ENCODE measurements at places on chromosomes 16 and 17.

- DNase-seq, result no peak
These were observed 25.2 kb upstream of the AMZ2 start for GRCh38 chr17:68222606-68223005.

- DNase-seq, result no peak
These were observed 53.3 kb upstream of the BCAR1 start for GRCh38 chr16:75304521-75305363.

GRCh38 chr17:43558805-43559160 lies 12.6 kb upstream of the ETV4 start:
- DNase-seq, result no peak

DNA sequence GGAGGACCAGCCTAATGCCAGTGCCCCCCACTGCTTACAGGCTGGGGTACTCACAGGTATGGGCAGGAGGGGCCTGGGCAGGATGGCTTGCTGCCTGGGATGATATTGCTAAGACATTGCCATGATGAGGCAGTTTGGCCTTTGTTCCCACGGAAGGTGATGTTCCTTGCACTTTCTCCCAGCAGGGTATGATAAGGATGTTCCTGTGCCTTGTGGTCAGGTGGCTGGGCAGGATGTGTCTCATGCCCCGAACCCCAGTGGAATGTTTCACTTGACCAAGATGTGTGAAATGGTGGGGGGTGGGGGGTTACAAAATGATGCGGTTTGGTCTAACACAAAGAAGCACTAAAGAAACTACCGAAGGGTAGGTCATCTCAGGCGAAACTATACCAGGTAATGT lies 337.8 kb upstream of the ZFHX3 start:
- DNase-seq, result no peak

DNA sequence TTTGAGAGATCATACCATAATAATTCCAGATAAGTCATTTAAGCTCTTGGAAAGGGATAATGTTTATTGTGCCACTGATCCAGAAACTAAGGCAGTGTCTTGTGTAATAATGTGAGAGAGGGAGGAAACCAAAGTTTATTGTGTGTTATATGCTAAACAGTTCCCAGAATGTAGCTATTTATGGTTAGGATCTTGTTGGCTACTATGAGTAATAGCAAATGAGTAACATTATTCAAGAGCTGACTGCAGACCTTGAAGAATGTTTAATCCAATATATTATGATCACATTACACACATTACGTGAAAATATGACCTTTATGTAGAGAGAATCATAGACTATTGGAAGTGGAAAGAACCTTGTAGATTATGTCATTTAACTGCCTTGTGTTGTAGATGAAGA lies 139.5 kb downstream of the BCAS3 start:
- DNase-seq, result no peak

DNA sequence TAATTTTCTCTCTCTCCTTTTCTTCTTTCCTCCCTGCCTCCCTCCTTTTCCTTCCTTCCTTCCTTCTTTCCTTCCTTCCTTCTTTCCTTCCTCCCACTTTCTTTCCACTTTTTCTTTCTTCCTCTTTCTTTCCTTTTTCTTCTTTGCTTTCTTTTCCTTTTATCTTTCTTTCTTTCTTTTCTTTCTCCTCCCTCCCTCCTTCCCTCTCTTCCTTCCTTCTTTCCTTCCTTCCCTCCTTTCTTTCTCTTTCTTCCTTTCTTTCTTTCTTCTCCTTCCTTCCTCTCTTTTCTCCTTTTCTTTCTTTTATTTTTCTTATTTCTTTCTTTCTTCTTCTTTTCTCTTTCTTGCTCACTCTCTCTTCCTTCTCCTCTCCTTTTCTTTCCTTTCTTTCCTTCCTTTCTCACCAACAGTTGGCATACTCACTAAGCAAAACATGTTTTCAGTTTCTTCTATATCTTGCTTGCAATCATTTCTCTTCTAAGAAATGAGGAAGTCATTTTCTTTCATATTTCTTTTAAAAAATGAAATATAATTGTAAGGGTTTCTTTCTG lies 97.1 kb upstream of the MAF start:
- no peak for DNase-seq

- DNase-seq, result no peak
These were observed 327.8 kb upstream of the MAF start for GRCh38 chr16:79928142-79928873.

- no peak for DNase-seq
These were observed 34.3 kb downstream of the HEATR3 start for GRCh38 chr16:50099957-50100648.

- DNase-seq, result no peak
These were observed 234.5 kb downstream of the C16orf78 start for GRCh38 chr16:49608098-49608497.

DNA sequence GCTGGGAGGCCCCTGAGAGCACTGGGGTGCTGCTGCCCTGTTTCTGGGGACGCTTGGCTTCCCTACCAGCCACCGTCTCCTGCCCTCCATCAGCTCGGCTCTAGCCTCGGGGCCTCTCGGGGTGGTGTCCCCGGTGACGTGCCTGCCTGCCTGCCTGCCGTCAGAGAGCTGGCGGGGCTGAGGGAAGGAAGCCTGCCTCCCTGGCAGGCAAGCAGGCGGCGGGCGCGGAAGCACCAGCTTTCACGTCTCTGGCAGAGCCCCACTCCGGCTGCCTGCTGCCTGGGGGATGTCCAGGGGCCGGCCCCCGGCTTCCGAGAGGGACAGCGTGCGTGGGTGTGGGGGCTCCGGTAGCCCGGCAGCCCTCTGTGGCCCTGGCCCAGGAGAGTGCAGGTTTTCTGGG lies 9.3 kb downstream of the CENPX start:
- DNase-seq, result no peak

GRCh38 chr16:8645141-8645521 lies 23.6 kb downstream of the METTL22 start:
- no peak for DNase-seq

DNA sequence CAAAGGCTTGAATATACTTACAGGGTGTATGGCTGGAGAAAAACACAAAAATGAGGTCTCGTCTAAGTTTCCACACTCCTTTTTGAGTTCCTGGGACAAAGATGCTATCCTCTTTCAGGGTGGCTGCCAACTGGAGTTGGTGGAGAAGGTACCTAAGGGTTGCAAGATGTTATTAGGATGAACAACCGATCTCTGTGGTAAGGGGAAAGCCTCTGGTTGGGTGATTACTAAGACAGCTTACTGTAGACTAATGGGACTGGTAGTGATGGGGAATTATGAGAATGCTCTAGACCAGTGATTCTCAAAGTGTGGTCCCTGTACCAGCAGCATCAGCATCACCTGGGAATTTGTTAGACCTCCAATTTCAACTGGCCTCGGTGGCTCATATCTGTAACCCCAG lies 6.0 kb downstream of the ADAT1 start:
- DNase-seq, result no peak

DNA sequence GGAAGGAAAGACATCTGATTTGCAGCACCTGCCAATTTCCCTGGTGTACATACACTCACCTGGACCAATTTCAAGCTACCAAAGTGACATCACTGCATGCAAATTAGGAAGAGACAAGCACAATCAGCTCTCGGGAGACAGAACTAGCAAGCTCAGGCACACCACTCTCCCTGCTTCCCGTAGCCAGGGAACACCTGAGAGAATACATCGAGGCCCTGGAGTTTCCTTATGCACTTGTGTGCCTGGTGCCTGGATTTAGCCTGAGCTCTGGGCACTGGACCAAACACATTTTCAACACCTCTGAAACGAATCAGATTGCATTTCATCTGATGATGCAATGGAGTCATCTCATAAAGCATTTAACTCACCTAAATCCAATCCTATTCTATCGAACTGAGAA lies 110.5 kb downstream of the HS3ST2 start:
- no peak for DNase-seq

DNA sequence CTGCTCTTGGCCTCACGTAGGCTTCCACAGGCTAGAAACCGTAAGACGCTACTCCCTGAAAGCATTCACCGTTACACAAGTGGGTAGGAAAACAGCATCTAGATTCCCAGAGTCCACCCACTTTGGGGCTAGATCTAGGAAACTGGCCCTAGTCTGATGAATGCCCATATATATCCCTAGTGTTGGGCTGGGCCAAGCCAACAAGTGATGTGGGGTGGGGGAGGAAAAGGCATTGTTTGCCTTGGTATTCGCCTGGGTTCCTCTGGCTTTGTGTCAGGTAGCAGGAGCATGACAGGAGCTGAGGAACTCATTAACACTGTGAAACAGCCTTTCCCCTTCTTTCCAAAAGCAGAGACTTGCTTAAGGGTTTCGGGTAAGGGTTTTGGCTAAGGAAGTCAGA lies 112.4 kb downstream of the SMG6 start:
- no peak for DNase-seq

GRCh38 chr16:84618581-84619460 lies 943 bp upstream of the COTL1 start:
- no peak for DNase-seq

DNA sequence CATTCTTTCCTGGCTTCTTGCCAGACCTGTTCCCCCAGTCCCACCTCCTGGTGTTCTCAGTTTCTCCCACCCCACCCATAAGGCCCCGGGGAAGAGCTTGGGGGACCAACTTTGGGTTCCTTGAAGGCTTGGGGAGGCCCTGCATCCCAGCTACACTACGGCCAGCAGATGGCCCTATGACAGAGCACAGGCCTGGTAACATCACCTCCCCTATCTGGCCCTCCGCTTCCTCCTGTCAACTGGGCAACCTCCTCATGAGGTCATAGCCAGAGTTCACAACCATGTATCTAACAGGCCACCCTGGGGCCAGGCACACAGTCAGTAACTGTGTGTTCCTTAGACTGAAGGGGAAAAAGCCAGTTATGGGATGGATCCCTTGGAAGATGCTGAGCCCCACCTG lies 31.4 kb downstream of the MYO15A start:
- DNase-seq, result no peak

- DNase-seq, result no peak
These were observed 13.5 kb downstream of the SPECC1 start for GRCh38 chr17:20022701-20023100.

- no peak for DNase-seq
These were observed 38.5 kb downstream of the PIGL start for GRCh38 chr17:16255481-16255921.

- DNase-seq, result no peak
These were observed 232.0 kb downstream of the ENGASE start for GRCh38 chr17:79306424-79307318.

- DNase-seq, result no peak
These were observed 10.7 kb downstream of the CYBC1 start for GRCh38 chr17:82439829-82440365.

DNA sequence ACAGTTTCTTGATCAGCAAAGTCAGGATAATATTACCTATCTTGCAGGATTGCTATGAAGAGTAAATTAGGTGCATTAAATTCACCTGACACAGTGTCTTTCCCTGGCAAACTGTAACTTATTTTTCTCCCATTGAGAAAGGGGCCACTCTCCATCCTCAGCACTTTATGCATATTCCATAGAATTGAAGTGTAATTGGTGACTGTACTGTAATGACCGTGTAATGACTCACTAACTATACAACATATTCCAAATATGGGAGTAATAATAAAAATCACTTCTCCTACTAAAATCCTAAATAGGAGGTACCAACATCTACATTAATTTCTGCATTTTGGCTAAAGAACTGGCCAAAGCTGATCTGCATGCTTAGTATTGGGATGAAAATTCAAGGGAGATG lies 141.9 kb upstream of the NOG start:
- no peak for DNase-seq

- no peak for DNase-seq
These were observed 66.6 kb downstream of the SIAH1 start for GRCh38 chr16:48318630-48319029.

- DNase-seq, result no peak
These were observed 50.9 kb downstream of the MRC2 start for GRCh38 chr17:62678214-62678919.

GRCh38 chr16:7439518-7439917 lies 106.9 kb downstream of the RBFOX1 start:
- no peak for DNase-seq

DNA sequence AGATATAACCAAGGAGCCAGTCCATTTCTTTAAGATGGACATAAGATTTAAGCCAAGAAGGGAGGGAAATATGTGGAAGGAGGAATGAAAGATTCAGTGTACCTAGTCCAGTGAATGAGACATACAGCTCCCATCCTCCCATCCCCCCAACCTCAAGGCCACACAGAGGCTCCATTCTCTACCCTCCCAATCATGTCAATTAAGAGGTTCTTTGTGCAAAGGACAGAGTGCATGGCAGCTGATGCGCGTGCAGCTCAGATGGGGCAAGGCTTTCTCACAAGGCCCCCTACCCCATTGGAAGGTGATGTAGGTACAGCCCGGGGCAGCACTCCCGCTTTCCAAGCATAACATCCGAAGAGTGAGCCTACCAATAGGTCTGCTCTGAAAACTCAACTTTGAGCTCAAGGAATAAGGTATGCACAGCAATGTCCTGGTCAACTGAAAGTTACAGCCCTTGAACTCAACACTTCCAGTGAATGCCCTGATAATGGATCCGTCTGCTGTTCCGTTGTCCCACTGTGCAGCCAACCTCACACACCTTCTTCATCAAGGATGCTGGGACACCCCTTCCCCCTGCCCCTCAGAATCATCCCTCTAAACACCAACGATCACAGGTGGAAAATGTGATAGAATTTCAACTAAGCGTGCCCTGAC lies 458.1 kb downstream of the SOX9 start:
- no peak for DNase-seq

DNA sequence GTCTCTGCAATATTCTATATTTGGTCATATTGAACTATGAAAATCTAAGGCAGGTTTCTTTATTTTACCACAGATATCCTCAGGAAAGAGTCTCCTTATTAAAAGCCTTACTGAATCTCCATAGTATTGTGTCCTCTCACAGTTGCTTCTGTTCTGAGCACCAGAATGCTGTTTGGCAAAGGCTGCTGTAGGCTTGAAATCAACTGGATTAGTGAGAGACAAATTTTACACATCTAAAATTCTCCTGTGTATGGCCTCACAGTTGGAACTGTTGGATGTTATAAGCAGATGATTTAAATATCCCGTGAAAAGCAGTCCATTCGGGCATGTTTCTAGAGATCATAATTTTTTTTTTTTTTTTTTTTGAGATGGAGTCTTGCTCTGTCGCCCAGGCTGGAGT lies 9.5 kb downstream of the CLTC start:
- no peak for DNase-seq

DNA sequence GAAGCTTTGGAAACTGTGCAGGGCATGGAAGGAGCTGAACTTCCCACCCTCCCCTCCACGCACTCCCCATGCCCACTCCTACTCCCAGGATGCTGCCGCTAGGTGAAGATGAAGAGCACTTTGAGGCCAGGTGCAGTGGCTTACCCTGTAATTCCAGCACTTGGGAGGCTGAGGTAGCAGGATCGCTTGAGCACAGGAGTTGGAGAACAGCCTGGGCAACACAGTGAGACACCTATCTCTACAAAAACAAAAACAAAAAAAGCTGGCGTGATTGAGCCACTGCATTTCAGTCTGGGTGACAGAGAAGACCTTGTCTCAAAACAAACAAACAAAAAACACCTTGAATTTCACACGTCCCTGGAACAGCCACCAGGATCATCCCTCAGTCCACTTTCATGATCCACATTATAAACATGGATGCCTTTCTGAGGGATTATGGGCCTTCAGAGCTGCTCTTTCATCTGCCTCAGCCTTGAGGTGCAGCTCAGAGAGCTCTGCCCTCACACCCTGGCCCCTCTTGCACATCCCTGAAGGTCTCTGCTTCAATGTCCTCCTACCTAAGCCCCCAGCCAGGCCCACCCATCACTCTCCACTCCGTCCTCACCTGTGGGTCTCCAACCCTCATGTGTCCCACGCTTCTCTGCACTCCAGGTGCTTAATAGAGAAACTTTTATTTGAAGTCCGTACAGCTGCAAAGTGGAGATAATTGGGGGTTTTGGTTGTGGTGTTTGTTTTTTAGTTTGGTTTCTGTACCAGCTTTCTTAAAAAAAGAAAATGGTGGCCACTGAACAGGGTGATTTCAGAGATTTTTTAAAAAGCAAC lies 25.8 kb downstream of the PHB1 start:
- no peak for DNase-seq

GRCh38 chr16:73255031-73255430 lies 207.1 kb upstream of the ZFHX3 start:
- DNase-seq, result no peak

All from activated CD4-positive, alpha-beta T cell treated with anti-CD3 and anti-CD28 coated beads, Interleukin-2, amount 50 U/mL, for 24 hours (primary cell).